ENCODE measurements at places on chromosomes 16 and 17.

GRCh38 chr17:69743091-69743490 lies 328.6 kb downstream of the MAP2K6 start:
- DNase-seq, result no peak

- no peak for DNase-seq
These were observed 37.5 kb upstream of the CCR7 start for GRCh38 chr17:40602445-40603443.

GRCh38 chr16:18942061-18942460 lies 15.9 kb upstream of the SMG1 start:
- no peak for DNase-seq

GRCh38 chr17:39782980-39783379 lies 45.2 kb downstream of the GRB7 start:
- DNase-seq, result no peak

DNA sequence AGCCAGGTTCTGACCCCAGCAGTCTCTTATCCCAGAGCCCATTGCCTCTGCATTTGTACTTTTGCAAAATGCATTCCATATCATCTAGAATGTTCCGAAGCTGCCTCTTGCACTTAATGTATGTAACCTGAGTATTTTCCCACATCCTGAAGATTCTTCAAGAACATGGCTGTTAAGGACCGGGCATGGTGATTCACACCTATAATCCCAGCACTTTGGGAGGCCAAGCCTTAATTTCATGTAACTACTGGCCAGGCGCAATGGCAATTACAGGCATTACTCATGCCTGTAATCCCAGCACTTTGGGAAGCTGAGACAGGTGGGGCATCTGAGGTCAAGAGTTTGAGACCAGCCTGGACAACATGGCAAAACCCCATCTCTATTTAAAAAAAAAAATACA lies 31.7 kb upstream of the GAN start:
- DNase-seq, result no peak

DNA sequence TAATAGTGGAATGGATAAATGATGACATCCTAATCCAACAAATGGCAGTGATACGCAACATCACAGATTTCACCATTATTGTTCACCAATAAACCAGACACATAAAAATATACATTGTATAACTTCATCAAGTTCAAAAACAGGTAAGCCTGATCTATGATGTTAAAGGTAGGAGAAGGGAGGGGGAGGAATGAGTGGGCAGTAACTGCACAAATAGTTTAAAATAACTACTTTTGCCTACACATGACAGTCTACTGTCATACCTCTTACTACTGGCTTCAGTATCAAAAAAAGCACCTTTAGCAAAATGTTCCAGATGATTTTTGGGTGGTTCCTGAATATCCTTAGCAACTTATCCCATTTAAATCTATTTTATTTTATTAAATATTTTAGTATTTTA lies 28.8 kb downstream of the CHCT1 start:
- no peak for DNase-seq

DNA sequence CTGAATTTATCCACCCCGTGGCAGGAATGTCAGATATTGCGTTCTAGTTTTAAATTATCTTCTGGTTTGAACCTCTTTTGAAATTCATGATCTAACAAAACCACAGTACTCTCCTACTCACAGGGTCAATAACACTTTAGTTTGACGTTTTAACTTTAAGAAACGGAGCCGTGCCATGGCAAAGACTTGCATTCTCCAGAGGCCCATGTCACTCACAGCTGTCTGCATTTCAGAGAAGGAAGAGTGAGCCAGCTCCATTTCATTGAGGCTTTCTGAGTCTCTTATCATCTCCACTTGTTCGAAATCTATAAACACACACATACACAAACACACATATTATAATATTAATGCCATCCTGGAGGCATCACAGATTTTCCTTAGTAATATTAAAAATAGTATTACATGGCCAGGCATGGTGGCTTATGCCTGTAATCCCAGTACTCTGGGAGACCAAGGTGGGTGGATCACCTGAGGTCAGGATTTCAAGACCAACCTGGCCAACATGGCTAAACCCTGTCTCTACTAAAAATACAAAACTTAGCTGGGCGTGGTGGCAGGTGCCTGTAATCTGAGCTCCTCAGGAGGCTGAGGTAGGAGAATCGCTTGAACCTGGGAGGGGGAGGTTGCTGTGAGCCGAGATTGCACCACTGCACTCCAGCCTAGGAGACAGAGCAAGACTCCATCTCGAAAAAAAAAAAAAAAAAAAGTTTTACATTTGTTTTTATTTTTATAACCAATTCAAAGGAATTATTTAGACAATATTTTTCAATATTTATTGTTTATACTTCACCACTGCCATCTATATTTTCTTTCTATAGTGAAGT lies 35.6 kb downstream of the ABCA6 start:
- DNase-seq, result no peak

- no peak for DNase-seq
These were observed 31.7 kb downstream of the CRISPLD2 start for GRCh38 chr16:84851192-84852127.

DNA sequence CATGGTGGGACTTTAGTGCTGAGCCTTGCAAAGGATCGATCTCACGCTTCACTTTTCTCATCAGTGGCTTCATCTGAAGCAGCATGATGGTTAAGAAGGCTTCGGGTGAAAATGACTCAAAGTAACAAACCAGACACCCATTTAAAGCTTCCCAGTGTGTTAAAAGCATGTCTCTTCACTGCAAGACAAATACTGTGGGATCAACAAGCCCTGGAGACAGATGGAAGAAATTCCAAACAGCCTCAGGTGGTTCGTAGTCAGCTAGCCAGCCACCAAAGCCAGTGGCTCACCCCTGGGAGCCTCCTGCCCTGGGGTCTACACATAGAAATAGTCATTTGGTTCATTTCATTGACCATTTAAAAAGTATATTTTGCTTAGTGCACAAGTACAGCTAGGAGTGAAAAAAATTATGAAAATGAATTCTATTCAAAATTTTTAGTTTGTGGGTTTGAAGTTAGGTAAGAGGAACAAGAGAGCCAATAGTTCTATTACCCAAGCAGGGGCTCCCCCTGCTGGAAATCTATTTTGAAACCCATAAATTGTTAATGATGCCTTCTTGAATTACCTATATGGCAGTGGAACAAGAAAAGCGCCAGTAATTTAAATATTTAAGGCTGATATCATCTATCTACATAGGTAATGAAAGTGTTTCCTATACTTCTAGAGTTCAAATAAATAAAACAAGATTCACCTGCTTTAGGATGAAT lies 51.6 kb downstream of the PMP22 start:
- no peak for DNase-seq

- no peak for DNase-seq
These were observed 26.9 kb upstream of the ZFP90 start for GRCh38 chr16:68512183-68512582.

- DNase-seq, result no peak
These were observed 93.0 kb upstream of the NETO2 start for GRCh38 chr16:47236716-47237115.

DNA sequence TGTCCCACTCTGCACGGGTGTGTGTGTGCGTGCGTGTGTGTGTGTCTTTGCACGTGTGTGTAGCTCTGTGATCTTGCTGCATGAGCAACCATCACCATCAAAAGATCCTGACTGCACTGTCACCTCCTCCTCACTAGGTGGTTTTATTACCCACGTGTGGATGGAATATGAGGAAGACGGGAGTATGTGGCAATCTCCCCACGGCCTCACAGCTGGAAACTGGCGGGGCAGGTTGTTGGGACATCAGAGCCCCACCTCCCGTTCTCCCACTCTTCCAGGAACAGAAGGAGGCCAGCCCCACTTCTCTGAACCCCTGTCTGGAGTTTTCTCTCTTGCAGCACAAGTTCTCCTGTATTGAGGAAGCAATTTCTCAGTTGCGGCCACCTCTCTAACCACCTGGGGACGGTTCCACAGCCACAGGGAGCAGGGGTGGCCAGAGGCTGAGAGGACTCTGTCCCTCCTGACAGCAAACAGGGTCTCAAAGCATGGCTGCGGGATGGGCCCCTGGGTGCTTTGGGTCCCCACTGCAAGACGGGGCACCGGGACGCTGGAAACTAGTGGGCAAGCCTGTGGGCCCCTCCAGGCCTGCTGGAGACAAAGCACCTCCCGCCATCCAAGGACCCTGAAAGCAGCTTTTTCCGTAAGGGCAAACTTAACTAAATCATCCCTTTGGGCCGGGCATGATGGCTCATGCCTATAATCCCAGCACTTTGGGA lies 27.9 kb upstream of the ATP2C2 start:
- DNase-seq, result no peak

- DNase-seq, result no peak
These were observed 146.1 kb downstream of the GAS7 start for GRCh38 chr17:10052106-10052813.

- peak; percentile 70 for DNase-seq
These were observed 1.3 kb downstream of the HBQ1 start for GRCh38 chr16:181565-182021.

DNA sequence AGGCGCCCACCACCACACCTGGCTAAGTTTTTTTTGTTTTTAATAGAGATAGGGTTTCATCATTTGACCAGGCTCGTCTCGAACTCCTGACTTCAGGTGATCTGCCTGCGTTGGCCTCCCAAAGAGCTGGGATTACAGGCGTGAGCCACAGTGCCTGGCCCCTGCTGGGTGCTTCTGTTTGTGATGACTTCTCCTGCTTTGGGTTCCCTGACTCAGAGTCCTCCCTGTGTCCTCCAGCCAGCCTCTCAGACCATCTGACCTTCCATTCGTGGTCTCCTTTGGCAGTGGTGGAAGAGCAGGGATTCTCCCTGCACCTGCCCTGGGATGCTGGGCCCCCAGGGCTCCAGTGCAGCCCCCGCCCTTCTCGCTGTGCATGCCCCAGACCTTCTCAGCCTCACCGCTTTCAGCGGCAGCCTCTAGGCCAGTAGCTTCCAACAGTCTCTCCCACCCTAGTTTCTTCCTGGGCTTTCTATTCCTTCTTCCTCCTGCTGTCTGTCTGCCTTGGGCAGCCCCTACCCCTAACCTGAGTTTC lies 13.2 kb downstream of the BEAN1 start:
- DNase-seq, result no peak

GRCh38 chr17:66625311-66625767 lies 209.6 kb upstream of the CACNG5 start:
- no peak for DNase-seq

DNA sequence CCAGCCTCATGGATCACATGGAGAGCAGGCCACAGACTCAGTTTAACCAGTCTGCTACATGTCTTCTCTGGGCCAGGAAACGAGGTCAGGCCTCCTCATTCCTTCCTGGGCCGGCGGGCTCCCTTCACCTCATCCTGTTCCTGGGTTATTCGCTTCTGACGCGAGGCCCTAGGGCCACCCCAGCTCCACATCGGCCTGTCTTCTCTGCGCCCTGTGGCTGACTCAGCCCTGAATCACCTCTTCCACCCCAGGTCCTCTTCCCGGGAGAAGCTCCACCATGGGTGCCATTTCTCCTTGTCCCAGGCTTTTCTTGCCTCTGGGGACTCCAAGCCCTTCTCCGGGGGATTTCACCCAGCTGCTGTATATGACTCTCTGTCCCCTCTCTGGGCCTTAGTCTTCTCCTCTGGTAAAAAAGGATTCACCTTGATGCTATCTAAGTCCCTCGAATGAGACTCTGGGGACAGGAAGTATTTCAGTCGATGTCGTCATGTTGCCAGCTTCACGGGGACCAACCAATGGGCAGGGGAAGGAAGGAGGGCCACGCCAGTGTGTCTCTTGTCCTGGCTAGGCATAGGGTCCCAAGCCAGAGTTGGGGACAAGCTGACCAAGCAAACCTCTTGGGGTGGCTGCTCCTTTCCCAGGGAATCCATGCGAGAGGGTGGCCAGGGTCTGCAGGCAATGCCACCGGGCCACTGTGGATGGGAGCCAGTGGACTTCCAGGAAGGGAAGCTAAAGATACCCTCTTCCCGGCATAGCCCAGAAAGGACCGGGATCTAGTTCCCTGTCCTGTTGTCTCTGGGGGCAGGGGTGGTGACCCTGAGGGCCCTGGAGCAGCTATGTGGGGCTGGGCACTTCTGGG lies 58.7 kb downstream of the SOCS3 start:
- no peak for DNase-seq

GRCh38 chr17:68963958-68964357 lies 8.8 kb upstream of the ABCA8 start:
- DNase-seq, result no peak

- no peak for DNase-seq
These were observed 11.0 kb downstream of the FBRS start for GRCh38 chr16:30669026-30669902.

DNA sequence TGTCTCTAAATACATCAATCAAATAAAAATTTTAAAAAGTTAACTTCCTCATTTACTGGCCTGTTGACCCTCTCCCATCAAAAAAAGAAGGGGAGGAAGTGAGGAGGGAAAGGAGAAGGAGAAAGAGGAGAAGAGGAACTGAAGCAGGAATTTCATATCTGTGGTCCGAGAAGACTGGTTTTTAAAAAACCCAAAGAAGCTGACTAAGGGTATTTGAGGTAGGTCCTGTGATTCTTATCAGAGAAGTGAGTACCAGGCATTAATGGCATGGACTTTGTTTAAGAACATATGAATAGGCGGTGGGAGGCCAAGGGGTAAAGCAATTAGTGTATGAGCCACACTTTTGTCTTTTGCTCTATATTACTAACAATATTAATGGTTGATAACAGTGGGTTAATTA lies 2.0 kb downstream of the SLC46A1 start:
- no peak for DNase-seq

GRCh38 chr16:65600046-65600445 lies 478.2 kb upstream of the CDH11 start:
- no peak for DNase-seq

DNA sequence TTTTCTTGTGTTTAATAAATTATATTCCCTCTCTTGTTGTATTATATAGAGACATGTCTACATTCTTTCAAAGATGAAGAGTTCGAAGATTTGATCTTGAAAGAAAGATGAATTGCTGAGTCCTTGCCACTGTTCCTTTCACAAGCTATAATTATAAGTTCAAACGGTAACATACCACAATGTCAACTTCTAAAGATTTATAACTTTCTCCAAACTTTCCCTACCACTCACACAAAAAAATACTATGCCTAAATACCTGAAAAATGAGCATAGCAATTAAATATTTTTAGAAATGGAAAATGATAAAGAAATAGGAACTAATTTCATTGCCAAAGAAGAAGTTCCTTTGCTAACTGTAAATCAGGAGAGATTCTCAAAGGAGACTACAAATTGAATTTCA lies 50.6 kb downstream of the BRIP1 start:
- DNase-seq, result no peak

DNA sequence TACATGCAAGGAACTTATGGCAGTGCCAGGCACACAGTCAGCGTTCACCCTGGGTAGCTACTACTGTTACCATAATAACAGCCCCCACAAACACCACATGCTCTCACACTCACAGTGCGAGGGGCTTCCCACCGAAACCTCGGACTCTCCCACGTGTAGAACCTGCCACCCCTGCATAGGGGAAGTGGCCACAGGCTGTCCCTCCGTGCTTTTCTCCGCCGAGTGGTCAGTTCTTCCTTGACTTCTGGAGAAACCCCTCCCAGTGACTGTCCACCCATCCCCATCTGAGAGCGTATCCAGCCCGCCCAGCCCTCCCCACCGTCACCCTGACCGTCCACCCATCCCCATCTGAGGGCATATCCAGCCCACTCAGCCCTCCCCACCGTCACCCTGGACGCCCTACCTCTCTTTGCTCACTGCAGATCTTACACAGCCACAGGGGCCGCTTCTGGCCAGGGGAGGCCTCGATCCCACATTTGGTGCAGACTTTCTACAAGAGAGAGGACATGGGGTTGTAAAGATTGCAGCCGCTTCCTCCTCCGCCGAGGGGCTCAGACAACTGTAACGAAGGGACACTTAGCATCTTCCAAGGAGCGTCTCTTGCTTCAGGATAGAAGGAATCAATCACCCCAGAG lies 71.1 kb downstream of the RPH3AL start:
- DNase-seq, result no peak

- no peak for DNase-seq
These were observed 187.3 kb downstream of the CYB561 start for GRCh38 chr17:63258785-63259184.

- DNase-seq, result no peak
These were observed 11.1 kb downstream of the PRCD start for GRCh38 chr17:76550712-76551615.

All from stimulated activated CD4-positive, alpha-beta T cell treated with anti-CD3 and anti-CD28 coated beads, Interleukin-1b, Interleukin-23, amount 100 ng/mL, for 1 hour (primary cell).